ENCODE measurements at places on chromosomes 13 and 19. TPM values are rescaled to one million over a fixed set of nuclear protein-coding genes. Genes with fewer than 3 reads are reported as not detected.
A peak's percentile ranks its signal among the peaks of the same experiment; 100 is the strongest.

DNA sequence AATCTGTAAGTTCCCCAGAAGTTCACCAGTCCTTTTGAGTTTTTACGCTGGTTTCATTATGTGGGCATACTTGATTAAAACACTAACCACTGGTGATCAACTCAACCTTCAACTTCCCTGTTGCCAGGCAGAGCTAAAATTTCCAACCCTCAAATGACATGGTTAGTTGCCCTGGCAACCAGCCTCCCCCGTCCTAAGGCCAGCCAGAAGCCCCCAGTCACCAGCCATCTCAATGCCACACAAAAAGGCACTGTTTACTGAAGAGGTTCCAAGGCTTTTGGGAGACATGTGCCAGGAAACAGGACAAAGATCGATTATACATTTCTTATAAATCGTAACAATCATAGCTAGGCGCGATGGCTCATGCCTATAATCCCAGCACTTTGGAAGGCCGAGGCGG is 1.6 kb downstream of the ZNF649 start:
- peak overlapping the region; percentile 84 for H3K4me3 ChIP-seq
- H3K27ac ChIP-seq, result no peak overlapping the region
- peaks cover 5% of the 10 kb centered on the region for H3K4me1 ChIP-seq
- no peaks in the 10 kb centered on the region for H3K27me3 ChIP-seq
- no peak for DNase-seq
- peaks cover 11% of the 10 kb centered on the region for H3K36me3 ChIP-seq

- H3K27me3 ChIP-seq, result no peaks in the 10 kb centered on the region
- H3K27ac ChIP-seq, result no peak overlapping the region
- no peaks in the 10 kb centered on the region for H3K36me3 ChIP-seq
Measured at GRCh38 chr13:20149762-20150161, 11.1 kb downstream of the GJA3 start.

DNA sequence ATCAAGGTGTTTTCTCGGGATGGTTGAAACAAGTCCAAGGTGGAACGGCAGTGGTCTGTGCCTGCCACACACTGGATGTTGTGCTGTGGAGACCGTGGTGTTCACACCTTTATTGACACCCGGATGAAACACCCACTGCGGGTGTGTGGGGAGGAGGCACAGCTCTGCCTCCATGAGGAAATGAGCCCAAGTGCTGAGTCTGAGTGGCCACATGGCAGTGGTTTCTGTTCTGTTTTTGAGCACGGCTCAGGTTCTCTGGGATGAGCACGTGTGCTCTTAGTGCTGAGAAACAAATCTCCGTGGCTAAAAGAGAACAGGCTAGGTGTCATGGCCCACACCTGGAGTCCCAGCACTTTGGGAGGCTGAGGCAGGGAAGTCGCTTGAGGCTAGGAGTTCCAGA is 29.5 kb downstream of the UPF1 start:
- H3K4me3 ChIP-seq, result no peak overlapping the region
- no peak for DNase-seq
- H3K27me3 ChIP-seq, result no peaks in the 10 kb centered on the region
- H3K4me1 ChIP-seq, result no peaks in the 10 kb centered on the region
- H3K36me3 ChIP-seq, result peaks cover 100% of the 10 kb centered on the region
- no peak overlapping the region for H3K27ac ChIP-seq

DNA sequence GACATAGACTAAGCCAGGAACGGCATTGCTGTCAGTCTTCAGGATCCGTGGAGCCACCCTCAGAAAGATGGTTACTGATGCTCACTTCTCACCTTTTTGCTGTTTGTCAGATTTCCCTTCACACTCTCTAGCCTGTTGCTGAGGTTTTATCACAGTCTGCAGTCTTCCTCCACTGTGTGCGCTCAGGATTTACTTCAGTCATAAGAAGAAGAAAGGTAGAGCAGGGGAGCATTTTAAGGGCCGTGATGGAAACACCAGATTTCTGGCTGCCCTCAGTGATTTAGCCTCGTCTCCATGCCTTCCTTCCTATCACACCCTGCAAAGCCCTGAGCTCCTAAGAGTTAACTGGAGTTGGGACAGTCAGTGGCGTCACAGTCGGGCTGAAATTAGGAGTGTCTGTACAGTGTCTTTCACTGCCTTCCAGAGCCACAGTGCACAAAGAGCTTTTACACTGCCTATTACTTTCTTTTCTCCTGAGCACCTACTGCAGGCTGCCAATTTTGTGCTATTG is 60.0 kb upstream of the GPR183 start:
- no peaks in the 10 kb centered on the region for H3K36me3 ChIP-seq
- H3K4me3 ChIP-seq, result peak overlapping the region; percentile 20
- H3K4me1 ChIP-seq, result peaks cover 81% of the 10 kb centered on the region
- no peaks in the 10 kb centered on the region for H3K27me3 ChIP-seq
- peak; percentile 49 for DNase-seq
- peak overlapping the region; percentile 78 for H3K27ac ChIP-seq

GRCh38 chr19:690203-690602 is 5.0 kb downstream of the PRSS57 start:
- no peak for DNase-seq
- H3K27me3 ChIP-seq, result no peaks in the 10 kb centered on the region
- no peaks in the 10 kb centered on the region for H3K4me1 ChIP-seq
- H3K27ac ChIP-seq, result no peak overlapping the region
- H3K36me3 ChIP-seq, result no peaks in the 10 kb centered on the region

GRCh38 chr19:39514840-39515550 is at the start of gene SELENOV:
Gene SELENOV (plus strand): TSS chr19:39515139. CDS start chr19:39515213, 74 bp downstream.
- H3K36me3 ChIP-seq, result no peaks in the 10 kb centered on the region
- peaks cover 11% of the 10 kb centered on the region for H3K4me1 ChIP-seq
- H3K27me3 ChIP-seq, result peaks cover 3% of the 10 kb centered on the region
- H3K4me3 ChIP-seq, result peak within 1 kb of the TSS; percentile 50
- H3K27ac ChIP-seq, result no peak within 1 kb of the TSS

- no peak for DNase-seq
- no peak overlapping the region for H3K4me3 ChIP-seq
- H3K27ac ChIP-seq, result no peak overlapping the region
- no peaks in the 10 kb centered on the region for H3K4me1 ChIP-seq
Measured at GRCh38 chr13:109276261-109276660, 510.1 kb downstream of the IRS2 start.

DNA sequence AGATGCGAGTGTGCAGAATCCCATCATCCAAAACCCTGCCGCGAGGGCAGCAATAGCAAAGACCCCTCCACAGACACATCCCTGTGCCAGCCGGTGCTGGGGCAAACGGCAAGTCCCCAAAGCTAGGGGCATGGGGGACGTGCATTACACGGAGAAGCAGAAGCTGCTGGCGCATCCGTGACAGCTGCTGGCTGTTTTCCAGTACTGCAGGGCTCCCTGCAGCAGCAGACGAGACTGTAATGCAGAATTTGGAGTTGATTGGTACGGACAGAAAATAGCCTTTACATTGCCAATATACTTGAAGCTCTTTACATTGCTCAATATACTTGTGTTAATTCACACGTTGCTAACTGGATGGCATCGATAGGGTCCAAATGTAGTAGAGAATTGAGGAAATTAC is 77.2 kb upstream of the TMTC4 start:
- no peaks in the 10 kb centered on the region for H3K36me3 ChIP-seq
- no peak for DNase-seq
- H3K4me1 ChIP-seq, result no peaks in the 10 kb centered on the region
- H3K27me3 ChIP-seq, result no peaks in the 10 kb centered on the region
- no peak overlapping the region for H3K27ac ChIP-seq

The LRP3 gene
- total RNA-seq, result 0.37 TPM

The ANO8 gene
- 15.4 TPM for total RNA-seq
